PC-9 (cell line): ENCODE measurements at places on chromosomes 12 and 14. TPM values are rescaled to one million over a fixed set of nuclear protein-coding genes. Genes with fewer than 3 reads are reported as not detected.

GRCh38 chr12:26001530-26001929, 43.0 kb downstream of the RASSF8 start:
- DNase-seq = no peak

DNA sequence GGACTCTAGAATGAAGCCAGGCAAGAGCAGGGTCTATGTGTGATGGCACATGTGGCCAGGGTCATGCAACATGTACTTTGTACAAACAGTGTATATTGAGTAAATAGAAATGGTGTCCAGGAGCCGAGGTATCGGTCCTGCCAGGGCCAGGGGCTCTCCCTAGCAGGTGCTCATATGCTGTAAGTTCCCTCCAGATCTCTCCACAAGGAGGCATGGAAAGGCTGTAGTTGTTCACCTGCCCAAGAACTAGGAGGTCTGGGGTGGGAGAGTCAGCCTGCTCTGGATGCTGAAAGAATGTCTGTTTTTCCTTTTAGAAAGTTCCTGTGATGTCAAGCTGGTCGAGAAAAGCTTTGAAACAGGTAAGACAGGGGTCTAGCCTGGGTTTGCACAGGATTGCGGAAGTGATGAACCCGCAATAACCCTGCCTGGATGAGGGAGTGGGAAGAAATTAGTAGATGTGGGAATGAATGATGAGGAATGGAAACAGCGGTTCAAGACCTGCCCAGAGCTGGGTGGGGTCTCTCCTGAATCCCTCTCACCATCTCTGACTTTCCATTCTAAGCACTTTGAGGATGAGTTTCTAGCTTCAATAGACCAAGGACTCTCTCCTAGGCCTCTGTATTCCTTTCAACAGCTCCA, 39.6 kb downstream of the DAD1 start:
- DNase-seq = no peak

- DNase-seq = peak; percentile 38
Measured at GRCh38 chr12:95182868-95183415, 34.3 kb downstream of the FGD6 start.

GRCh38 chr12:1949771-1950470, 31.5 kb upstream of the CACNA2D4 start:
- DNase-seq = no peak

- DNase-seq = no peak
Measured at GRCh38 chr12:26295001-26295400, 99.6 kb downstream of the SSPN start.

DNA sequence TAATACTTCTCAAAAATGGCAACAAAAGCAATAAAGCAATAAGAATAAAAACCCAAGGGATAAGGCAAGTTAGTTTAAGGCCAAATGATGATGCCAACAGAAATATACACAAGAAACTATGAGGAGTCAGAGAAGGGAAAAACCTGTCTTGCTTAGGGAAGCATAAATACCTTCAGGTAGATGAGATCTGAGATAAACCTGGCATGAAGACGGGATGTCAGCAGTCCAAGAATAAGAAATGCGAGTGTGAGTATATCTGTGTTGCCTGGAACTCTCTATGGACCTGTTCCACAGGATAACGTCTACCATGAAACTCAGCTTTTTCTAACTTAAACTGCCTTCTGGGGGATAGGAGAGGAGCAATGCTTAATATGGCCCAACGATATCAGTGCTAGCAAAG, 30.6 kb downstream of the KCNH5 start:
- no peak for DNase-seq

KLRB1 gene
- not detected in 2 replicates for total RNA-seq

MYH6 gene
- not detected in 2 replicates for total RNA-seq
